ENCODE measurements at places on chromosomes 13 and 19.

- no peak for DNase-seq
These were observed 245.9 kb downstream of the PCDH9 start for GRCh38 chr13:66984241-66984640.

GRCh38 chr19:37931881-37932655, 25.1 kb downstream of the SIPA1L3 start:
- peak; percentile 89 for DNase-seq

DNA sequence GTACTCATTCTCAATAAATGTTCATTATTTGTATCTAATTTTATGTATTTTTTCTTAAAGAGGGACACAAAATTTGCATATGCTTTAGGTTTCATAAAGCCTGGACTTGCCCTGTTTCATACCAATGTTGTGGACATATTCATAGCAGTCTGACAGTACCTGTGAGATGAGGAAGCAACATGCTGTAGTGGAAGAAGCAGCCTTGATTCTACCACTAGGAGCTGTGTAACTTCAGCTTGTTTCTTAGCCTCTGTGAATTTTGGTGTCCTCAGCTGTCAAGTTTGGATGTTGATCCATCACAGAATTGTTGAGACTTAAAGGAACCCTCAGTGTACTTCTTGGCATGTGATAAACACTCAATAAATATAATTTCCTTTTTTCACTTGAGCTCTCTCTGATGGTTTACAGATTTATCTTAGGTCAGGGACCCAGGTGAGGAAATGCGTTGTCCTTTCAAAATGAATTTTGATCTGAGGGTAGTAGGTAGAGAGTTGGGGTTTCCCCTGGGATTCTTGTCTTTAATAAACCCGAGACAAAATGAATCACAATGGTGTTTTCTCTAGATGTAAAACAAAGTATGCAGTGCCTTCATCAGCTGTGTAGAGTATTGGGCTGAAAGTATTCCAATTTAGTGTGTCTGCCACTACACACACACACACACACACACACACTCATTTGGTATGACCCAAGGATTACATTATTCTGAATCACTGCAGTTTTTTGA, 152.1 kb downstream of the KCNRG start:
- no peak for DNase-seq

- DNase-seq = no peak
These were observed 8.5 kb upstream of the CEACAM7 start for GRCh38 chr19:41696402-41697197.

GRCh38 chr13:20219577-20219976, 12.5 kb downstream of the GJB6 start:
- DNase-seq = no peak

GRCh38 chr13:104983601-104984000, 1551.9 kb downstream of the EFNB2 start:
- no peak for DNase-seq

- peak; percentile 69 for DNase-seq
These were observed 52.0 kb upstream of the ARGLU1 start for GRCh38 chr13:106619688-106620555.

- DNase-seq = no peak
These were observed 12.1 kb downstream of the GPR18 start for GRCh38 chr13:99246100-99246499.

DNA sequence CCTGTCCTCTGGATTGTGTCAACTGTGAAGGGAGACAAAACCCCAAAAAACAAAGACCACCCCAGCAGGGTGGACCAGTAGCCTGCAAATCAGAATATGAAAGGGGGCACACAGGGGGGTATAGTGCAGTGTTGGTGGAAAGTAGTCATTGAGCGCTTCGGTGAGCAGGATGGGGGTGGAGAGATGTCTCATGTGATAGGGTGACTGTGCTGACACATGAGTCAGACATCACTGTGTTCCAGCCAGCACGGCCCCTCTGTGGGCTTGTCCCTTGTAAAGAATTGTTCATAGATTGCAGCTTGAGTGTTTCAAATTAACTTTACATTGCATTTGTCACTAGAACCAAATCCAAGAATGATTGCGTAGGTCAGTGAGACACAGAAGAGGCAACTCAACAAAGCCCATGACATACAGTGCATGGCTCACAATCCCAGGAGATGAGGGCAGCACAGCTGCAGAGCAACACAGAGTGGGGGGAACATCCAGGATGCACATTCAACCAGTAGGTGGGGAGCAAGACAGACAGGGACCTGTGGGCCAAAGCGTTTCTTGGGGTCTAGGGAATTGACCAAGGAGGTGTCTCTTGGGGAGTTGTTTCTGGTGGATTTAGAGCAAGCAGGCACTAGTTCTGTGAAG, 7.5 kb downstream of the ZNF440 start:
- DNase-seq = no peak

GRCh38 chr19:4795400-4795799, 3.9 kb downstream of the FEM1A start:
- DNase-seq = peak; percentile 60

DNA sequence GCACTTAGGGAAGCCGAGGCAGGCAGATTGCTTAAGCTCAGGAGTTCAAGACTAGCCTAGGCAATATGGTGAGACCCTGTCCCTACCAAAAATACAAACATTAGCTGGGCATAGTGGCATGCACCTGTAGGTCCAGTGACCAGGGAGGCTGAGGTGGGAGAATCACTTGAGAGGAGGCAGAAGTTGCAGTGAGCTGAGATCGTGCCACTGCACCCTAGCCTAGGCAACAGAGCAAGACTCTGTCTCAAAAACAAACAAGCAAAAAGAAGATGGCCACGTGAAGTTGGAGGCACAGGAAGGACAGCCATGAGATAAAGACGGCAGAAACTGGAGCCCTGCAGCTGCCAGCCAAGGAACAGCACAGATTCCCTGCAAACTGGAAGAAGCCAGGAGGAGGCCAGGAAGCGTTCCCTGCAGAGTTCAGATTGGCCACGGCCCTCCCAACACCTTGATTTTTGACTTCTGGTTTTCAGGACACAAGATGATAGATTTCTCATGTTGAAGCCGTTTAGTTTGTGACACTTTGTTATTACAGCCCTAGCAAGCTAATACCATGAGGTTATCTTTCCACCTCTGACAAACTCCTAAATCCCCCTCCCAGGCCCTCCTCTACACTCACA, 786.7 kb downstream of the UQCRFS1 start:
- no peak for DNase-seq

GRCh38 chr13:42337808-42338600, 66.1 kb downstream of the AKAP11 start:
- no peak for DNase-seq

- no peak for DNase-seq
These were observed 370.8 kb downstream of the ZNF536 start for GRCh38 chr19:30743011-30743410.

DNA sequence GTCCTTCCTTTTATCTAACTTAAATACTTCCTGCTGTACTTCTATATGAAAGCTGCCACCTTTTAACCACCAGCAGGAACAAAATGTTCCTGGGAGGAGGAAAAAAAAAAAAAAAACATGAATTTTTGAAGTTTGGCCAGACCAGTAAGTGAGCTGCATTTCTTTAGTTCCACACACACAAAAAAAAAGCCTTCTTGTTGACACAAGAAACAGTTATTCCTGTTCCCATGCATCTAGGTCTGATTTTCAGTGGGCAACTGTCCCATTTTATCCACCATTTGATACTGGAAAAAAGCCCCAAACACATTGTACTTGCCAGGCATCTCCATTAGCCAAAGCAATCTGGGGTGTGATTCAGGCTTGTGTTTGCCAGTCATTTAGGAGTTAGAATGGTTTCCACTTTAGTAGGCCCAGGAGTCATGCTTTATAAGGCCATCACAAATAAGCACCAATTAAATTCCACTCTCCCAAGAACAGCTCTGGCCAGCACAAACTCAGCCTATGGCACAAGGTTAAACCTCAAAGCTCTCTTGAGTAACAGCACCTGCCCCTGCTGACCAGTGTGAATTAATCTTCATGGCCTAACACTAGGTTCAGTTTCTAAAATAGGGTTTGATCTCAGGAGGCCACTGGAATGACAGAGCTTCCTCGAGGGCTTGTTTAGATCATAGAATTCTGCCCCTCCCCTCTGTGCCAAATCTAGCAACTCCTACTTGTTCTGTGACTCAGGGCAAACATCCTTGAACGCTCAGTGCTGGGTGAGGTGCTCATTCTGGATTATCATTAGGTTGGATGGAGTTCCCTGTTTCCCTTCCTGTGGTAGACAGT, 67.1 kb downstream of the NUFIP1 start:
- peak; percentile 73 for DNase-seq

DNA sequence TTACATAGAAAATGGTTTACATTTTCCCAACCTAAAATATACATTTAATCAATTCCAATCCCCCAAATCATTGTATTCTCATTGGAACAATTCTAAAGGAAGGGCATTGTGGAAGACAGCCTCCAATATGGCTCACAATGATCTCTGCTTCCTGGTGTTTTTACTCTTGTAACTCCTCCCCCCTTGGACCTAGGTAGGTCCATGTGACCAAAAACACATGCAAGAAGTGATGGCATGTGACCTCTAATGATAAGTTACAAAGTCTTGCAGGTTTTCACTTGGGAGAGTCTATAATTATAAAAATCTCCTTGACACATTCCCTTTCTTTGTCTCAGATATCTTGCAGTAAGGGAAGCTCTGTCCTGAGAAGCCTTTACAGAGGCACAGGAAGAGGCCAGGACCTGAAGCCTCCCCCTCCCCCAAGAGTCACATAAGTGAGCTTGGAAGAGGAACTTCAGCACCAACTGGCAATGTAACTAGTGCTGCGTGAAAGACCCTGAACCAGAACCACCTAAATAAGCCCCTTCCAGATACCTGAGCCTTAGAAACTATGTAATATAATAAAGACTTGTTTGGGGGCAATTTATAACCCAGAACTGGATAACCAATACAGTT, 816.2 kb upstream of the ATXN8OS start:
- no peak for DNase-seq

DNA sequence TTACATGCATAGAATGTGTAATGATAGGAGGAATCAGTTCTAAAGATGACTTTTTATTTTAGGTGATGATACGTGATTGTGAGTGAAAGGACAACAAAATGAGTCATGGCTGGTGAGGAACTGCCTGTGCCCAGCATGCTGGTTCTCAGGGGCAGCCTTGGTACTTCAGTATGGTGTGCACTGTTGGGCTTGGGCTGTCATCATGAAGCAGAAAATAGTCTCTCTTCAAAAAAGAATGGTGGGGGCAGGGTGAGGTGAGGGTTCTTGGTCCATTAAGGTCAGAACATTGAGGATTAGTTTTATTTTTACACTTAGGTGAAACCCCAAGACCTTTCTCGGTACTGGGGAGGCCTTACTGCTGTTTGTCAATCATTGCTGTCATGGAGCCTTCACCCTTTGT, 309.5 kb downstream of the MTUS2 start:
- no peak for DNase-seq

DNA sequence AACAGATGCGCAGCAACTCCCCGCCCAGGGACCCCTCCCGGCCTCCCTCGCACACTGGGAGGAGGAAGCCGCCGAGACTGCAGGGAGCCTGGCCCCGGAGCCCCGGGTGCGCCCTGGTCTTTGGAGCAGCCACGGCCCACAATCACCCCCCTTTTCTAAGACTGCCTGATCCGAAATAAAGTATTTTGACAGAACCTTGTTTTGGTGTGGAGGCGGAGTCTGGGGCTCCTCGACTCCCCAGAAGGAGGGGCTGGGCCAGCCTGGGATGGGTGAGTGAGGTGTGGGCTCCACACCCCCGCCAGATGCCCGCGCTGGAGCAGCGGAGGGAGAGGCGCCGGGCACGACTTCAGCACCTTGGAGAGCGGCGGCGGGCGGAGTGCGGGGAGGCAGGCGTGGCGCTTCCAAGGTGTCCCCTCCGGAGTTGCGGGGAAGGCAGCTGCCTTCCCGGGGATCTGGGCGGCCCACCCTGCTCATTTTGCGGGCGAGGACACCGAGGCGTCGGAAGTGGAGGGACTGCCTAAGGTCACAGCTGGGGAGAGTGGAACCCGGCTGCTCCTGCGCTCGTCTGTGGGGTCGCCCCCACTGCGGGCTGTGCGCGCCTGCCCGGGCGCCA, 9.4 kb downstream of the SIRT6 start:
- DNase-seq = peak; percentile 65

GRCh38 chr19:49573009-49573408, 7.3 kb downstream of the NOSIP start:
- DNase-seq = no peak

DNA sequence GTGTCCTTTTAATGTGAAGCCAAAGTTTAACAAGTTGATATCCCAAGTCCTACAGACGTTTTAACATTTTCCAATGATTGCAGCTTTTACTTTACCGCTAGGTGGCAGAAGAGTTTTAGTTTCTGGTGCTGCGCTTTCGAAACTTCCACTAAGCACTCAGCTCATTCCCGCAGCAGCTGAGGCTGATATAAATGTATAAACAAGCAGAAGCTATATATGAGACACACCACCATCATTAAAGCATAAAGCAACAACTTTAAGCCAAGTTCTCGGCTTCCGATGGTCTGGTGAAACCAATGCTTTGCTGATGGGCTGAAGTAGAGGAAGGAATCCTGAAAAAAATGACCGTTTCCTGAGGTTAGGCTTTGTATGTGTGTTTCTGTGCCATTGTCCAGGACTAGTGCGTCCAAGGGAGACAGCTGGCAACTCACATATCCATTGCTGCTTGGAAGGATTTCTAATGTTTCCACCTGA, 753.9 kb downstream of the OLFM4 start:
- DNase-seq = peak; percentile 69

GRCh38 chr19:38844093-38844686, 5.6 kb downstream of the HNRNPL start:
- no peak for DNase-seq

GRCh38 chr19:9427941-9428340, 7.4 kb downstream of the ZNF266 start:
- no peak for DNase-seq

GRCh38 chr19:23527797-23528196, 132.5 kb upstream of the ZNF91 start:
- DNase-seq = no peak

- DNase-seq = no peak
These were observed 2.6 kb upstream of the PEPD start for GRCh38 chr19:33524024-33524664.

GRCh38 chr13:67416047-67416925, 186.2 kb upstream of the PCDH9 start:
- no peak for DNase-seq

DNA sequence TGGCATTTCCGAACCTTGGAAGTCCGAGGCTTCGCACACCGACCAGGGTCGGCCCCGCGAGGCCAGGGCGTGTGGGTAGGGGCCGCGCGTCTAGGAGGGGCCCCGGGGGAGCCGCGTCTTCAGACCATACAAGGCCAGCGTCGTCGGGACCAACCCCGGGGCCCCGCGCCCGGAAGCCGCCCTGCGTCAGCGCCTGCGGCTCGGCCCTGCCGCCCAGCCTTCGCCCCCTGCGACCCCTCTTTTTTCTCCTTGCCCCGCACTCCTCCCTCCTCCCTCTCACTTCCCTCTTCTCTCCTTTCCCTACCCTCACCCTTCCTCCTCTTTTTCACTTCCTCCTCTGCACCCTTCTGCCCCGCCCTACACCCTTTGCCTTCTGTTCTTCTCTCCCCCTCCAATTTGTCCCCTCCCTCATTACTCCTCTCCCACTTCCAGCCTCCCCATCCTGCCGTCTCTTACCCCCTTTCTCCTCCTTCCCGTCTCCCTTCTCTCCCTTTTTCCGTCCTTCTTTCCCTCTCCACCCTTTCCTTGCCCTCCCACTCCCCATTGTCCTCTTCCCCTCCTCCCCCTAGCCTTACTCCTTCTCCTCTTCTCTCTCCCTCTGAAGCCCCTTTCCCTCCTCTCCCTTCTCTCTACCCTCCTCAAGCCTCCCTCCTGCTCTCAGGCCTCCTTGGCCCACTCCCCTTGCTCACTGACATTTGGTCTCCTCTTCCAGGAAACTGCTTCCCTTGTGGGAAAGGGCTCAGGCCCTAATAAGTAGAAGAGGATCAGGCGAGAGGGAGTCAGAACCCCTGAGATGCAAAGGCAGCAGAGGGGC, 2.2 kb upstream of the PLEKHG2 start:
- DNase-seq = peak; percentile 84

GRCh38 chr13:111480503-111480902, 160.1 kb downstream of the TEX29 start:
- DNase-seq = no peak

All from suppressor macrophage treated with lipopolysaccharide for 1 hour (primary cell).